ENCODE measurements at places on chromosomes 5 and 9.
A peak's percentile ranks its signal among the peaks of the same experiment; 100 is the strongest.

DNA sequence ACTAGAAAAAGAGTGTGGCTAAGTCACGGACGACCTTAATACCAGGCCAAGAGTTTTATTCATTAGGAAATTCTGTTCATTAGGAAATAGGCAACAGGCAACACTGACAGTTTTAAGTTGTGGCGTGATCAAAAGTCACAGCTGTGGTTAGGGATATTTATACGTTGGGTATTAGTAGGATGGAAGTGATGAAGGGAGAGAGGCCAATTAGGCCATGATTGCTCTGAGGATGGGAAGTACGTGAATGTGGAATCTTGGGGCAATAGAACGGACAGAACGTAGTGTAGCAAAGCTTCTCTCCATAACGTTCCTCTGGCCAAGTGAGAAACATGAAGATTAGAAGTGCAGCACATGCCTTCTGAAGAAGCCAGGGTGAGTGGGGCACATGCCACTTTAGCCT, 290.1 kb upstream of the ZNF608 start:
- no peak for DNase-seq

GRCh38 chr5:119808474-119808873, 179.1 kb downstream of the FAM170A start:
- no peak for DNase-seq

DNA sequence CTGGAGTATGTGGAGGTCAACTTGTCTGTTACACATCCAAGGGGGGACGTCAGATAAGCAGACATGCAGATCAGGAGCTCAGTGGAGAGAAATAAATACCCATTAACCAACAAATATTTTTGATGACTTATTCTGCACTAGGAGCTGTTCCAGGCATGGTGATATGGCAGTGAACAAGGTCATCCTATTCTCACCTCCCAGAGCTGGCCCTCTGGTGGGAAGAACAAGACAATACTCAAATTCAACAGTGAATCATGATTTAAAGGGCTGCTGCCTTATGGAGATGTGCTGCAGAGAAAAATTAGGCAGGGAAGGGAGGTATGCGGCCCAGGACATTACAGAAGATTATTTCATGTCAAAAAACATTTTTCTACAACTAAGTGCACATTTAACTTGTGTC, 36.5 kb downstream of the SYK start:
- peak; percentile 18 for DNase-seq

DNA sequence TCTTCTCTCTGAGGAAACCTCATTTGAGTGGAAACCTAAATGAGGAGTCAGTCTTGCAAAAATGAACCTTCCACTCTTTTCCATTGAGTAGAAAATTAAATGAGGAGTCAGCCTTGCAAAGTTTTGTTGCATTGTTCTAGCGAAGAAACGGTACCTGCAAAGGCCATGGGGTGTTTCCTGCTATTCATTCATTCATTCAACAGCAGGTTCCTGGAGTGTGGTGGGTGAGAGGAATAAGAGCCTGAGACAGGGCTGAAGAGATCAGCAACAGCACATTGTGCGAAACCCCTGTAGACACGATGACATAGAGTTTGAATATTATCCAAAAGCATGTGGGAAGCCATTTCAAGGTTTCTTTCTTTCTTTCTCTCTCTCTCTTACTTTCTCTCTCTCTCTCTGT, 14.6 kb upstream of the SETX start:
- no peak for DNase-seq

- no peak for DNase-seq
Observed at GRCh38 chr9:92941861-92942260, 5.5 kb upstream of the FGD3 start.

DNA sequence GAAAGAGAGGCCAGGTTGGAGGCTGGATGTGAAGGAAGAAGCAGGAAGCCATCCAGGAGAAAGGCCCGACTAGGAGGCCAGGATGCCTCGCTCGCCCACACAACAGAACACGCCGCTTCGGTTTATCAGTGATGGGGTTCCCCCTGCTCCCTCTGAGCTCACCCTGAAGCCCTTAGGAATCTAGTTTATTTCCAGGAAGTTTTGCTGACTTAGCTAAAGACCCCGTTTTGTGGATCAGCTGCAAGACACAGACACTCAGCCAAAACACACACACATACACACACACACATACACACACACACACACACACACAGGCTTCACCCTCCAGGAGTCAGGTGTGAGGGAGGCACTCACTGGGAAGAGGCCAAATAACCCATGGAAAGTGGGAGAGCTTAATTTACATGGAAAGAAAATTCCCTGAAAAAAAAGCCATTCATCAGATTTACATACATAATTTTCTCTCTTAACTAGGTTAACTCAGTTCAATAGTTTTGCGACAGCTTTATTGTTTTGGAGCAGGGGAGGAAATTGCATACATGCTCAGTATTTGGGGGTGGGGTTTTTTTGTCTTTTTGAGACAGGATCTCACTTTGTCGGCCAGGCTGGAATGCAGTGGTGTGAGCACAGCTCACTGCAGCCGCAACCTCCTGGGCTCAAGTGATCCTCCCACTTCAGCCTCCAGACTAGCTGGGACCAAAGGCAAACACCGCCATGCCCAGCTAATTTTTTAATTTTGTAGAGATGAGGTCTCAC, 92.7 kb upstream of the HAND1 start:
- DNase-seq, result no peak

DNA sequence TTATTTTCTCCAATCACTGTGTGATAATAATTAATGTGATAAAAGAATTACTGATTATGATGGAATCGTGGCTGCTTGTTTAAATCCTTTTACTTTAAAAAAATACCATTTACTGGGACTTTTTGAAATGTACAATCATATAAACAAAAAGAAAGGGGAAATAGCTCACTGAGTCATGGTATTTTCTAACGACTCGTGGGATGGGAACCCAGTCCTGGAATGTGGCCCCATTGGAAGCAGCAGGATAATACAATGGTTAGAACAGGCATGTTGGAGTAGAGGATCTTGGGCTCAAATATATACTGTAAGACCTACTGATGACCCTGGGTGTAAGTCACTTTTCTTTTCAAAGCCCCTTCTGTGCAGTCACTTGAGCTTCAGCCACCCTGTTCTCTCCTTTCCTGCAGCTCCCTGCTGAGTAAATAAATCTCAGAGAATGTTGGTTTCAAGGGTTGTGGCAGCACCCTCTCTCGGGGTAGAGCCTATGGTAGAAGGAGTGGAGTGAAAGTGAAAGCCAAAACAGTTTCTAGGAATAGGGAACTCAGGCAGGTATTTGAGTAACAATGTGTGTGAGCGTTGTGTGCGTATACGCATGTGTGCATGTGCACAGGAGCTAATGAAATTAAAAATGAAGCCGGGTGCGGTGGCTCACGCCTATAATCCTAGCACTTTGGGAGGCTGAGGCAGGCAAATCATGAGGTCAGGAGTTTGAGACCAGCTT, 40.8 kb upstream of the LARP1 start:
- DNase-seq, result peak; percentile 14
